Stimulated activated CD8-positive, alpha-beta memory T cell treated with anti-CD3 and anti-CD28 coated beads, Interleukin-4, amount 100 ng/mL, for 48 hours (primary cell): ENCODE measurements at places on chromosomes 2 and 18.

- DNase-seq: no peak
These were observed 67.8 kb upstream of the HDAC4 start for GRCh38 chr2:239468491-239469105.

DNA sequence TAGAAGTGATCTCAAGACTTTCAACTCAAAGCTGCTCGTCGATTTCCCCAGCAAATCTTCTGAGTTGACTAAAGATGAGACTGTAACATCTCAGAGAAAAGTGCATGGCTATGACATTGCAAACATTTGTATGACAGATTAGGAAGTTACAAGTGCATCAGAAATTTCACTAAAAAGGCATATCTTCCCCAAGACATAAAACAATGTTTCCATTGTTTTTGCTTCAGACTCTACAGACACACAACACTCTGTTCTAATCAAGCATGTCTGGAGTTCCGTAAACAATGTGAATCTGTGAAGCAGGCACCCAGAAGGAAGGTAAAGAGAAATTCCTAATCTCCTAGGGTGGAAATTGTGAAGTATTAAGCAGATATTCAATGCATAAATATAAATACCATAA, 144.6 kb upstream of the LYPD1 start:
- no peak for DNase-seq

DNA sequence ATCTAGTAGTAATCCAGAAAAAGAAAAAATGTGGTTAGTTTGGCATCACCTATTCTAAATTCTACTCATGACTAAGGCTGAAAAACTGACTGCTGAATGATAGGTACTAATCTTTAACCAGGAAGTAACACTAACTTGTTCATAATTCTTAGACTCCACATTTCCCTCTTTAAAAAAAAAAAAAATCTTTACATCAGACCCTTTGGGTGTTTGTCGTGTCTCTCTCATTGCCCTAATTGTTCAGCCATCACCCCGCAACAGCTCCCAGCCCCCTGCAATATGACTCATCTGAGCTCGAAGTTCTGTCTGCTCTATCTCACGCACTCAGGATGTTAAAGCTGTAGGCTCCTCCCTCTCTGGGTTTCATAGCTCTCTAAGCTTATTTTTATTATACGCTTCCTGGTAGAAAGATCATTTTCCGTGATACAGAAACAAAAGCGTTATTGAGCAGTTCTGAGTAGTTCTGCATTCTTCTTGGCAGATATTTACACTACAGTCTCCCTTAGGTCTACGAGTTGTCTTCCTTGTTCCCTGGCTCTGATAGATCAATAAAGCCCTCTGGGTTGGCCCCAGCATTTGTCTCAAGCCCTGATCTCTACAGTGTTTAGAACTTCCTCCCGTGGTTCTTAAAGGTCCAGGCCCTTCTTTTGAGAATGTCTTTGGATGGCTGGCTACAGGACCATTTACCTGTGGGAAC, 95.6 kb downstream of the TNFRSF11A start:
- peak; percentile 69 for DNase-seq

- no peak for DNase-seq
These were observed 317.9 kb downstream of the GBX2 start for GRCh38 chr2:235850289-235850688.

- DNase-seq: no peak
These were observed 162.6 kb downstream of the QPCT start for GRCh38 chr2:37507051-37507410.

DNA sequence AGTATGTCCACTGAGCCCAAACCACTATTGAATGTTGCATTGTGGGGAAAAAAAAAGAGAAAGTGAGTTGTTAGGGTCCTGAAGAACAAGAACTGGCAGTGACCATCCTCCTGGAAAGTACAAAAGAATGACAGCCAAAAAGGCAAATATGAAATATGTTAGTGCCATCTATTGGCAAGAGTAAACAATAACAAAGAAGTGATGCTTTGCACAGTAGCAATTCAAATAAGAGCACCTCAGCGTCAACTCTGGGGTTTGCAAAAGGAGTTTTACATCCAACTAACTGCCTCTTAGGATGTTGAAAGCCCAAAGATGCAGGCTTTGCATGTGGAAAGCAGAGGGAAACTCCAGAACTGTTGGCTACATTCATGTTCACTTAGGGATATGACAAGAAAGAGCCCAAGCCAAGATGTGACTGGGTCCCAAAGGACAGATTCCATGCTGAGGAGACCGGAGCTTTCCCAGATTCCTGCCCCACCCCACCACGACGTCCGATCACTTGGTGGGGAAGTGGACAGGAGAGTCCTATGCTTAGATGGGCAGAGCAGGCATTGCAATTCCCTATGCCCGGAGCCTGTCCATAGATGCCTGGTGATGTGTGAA, 15.6 kb downstream of the TRABD2A start:
- no peak for DNase-seq

- no peak for DNase-seq
These were observed 312.2 kb upstream of the EPAS1 start for GRCh38 chr2:45984896-45985473.

- DNase-seq: no peak
These were observed 47.3 kb upstream of the GULP1 start for GRCh38 chr2:188244383-188244782.

DNA sequence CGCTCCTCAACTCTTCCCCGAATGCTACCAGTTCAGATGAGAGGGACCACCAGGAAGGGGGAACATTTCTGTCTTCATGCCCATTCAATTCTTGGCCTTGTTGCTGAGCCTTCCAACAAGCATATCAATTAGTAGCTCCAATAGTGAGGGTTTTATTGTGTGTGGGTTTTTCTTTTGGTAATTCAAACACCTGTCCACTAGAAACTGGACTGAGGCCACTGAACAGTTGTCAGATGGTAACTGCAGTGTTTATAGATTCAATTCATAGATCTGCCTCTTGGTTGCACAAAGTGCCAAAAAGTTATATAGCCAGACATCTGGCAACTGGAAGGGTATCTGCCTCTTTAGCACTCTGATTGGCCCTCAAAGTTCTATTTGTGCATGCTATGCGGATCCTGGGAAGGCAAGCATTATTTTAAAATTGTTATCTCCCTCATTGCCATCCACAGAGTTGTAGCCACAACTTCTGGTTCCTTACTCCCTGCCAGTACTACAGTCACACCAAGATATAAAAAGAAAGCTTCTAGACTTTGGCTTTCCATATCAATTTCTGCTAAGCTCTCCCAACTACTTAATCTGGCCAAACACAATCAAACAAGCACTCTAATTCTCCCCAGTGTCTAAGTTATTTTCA, 83.3 kb upstream of the ZNF521 start:
- DNase-seq: no peak

- no peak for DNase-seq
These were observed 278.7 kb downstream of the BCL2 start for GRCh38 chr18:63040788-63041410.

GRCh38 chr2:96502891-96503636, 2.1 kb downstream of the NEURL3 start:
- no peak for DNase-seq

- no peak for DNase-seq
These were observed 2.8 kb downstream of the PECR start for GRCh38 chr2:216078776-216079175.

GRCh38 chr2:9578467-9579235, 23.0 kb upstream of the ADAM17 start:
- no peak for DNase-seq

DNA sequence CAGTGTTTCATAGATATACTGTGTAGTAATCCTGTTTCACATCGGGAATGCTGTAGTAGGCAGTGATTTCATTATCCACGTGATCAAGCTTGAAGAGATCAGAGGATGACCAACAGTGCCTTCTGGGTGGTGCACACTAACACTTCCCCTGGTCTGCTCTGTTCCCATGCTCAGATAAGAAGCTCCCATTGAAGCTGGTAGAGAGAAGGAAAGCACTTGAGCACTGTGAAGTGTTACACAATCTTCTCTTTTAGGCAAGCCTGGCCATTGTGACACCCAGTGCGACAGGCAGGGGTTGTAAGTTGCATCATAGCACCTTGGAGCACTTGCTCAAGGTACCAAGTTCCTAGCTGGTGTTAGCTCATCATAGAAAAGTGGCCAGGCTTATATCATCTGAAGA, 30.6 kb upstream of the GPD2 start:
- DNase-seq: no peak

DNA sequence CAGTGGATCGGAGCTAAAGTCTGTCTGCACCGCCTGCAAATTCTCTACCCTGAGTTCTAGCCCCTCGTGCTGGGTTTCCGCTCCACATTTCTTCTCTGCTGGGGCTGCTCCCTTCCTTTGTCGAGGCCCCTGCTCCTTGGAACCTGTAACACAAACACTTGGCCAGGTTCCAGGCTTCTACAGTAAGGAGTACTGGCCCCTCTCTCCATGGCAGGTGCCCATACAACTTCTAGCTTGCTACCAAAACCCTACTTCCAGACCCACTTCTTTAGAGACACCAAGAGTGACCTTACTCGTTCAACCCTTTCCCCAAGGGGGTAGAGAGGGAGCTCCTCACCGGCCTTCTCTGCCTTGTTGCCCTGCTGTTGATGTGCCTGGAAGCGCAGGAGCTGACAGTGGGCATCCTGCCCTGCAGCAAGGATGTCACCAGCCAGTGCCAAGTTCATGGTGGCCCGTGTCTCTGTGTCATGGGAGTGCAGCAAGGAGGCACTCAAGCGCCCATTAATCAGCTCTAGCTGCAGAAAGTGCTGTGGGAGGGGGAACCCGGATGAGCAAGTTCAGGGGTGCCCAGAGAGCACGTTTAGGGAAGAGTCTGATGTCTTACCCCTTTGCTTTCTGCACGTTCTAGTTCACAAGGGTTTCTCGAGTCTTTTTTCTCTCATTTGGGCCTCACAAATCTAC, 1.1 kb downstream of the PREB start:
- DNase-seq: peak; percentile 49

- DNase-seq: peak; percentile 45
These were observed 35.8 kb upstream of the CACNB4 start for GRCh38 chr2:152134488-152135280.

DNA sequence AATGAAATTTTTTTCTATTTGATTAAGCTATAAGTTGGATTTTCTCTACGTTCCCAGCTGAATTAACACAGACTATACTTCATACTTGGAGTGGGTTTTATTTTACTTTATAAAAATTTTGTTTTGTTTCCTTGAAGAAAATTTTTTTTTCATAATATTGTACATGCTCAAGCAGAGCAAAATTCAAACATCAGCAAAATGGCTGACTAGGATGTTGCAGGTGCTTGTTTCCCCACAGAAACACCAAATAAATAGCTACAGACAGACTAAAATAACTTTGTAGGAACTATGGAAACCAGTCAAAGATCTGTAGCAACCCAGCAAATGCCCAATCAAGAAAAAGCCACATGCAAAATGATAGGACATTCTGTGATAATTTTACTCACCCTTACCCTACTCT, 82.3 kb downstream of the CCDC138 start:
- no peak for DNase-seq

- DNase-seq: no peak
These were observed 82.5 kb downstream of the TMEM247 start for GRCh38 chr2:46561731-46562450.

DNA sequence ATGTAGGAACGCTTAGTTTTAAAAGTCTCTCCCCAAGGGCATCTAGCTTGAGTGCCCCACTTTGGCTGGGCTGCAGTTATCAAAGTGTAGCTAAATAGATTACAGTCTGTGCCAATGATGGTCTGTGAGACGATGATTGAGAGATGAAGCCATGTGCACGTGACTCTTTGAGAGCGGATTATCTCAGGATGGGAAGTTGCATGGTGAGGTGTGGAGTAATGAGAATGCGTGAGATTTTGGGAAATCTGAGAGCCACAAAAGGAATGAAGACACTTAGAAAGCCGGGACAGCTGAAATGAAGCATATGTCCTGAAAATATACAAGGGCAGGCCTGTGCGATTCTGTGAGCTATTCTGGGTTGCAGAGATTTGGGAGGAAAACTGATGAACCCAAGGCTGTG, 370.0 kb downstream of the TGIF1 start:
- no peak for DNase-seq

DNA sequence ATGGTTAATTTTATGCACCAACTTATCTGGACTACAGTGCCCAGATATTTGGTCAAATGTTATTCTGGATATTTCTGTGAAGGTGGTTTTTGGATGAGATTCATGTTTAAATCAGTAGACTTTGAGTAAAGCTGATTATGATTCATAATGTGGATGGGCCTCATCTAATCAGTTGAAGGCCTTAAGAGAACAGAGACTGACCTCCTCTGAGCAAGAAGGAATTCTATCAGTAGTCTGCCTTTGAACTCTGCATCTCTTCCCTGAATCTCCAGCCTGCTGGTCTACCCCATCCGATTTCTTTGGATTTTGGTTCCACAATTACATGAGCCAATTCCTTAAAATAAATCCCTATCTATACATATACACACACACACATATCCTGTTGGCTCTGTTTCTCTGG, 82.8 kb upstream of the MAP4K3 start:
- DNase-seq: no peak

DNA sequence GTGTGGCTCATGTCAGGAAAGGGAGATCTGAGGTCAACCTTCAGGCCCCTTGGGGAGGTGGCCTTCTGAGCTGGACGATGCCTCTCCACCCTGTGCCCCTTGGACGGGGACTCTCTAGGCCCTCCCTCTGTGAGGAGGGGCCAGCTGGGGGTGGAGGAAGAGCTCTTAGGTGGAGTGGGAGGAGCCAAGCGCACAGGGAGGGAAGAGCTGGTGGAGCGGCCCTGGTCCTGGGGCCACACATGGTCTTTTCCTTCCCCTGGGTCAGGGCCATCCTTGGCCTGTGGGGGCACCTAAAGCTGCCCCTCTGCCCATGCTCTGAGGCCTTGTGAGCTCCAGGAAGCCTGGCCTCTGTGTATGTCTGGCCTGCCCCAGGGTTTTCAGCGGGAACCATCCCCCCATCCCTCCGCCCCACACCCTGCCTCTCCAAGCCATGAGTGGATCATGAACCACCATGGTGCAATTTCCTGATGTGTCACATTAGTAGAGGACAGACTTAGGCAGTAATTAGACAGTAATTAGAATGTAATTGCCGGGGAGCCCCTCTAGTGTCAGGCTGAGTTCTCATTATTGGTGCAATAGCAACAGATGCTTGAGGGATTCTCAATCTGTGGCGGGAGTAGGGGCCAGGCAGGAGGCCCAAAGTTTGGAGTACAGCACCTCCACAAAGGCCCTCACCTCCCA, 63.0 kb downstream of the GLI2 start:
- DNase-seq: no peak

GRCh38 chr2:101442667-101443061, 32.2 kb downstream of the RFX8 start:
- DNase-seq: no peak

DNA sequence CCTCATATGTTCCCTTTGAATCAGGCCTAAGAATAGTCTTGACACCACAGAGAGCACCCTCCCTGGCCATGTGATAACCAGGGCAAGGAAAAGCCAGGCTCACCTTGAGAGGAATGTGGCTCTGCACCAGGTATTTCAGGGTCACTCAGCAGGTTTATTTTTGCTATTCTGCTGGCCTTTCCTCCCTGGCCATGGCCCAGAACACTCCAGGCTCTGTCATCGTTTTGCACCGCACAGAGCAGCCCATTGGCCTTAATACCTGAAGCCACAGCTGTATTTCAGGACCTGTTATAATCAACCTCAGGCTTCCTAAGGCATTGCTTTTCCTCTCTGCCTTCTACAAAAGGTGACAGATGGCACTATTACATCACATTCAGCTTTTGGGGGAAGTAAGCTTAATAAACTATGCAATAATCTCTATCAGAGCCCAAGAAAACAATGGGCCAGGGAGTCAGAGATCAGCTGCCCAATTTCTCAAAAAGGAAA, 668.3 kb downstream of the IRS1 start:
- no peak for DNase-seq
